ENCODE measurements at places on chromosomes 4 and X. TPM values are rescaled to one million over a fixed set of nuclear protein-coding genes. Genes with fewer than 3 reads are reported as not detected.

DDX53 gene
- not detected for total RNA-seq

MGARP gene
- 0.29 TPM for total RNA-seq

DNA sequence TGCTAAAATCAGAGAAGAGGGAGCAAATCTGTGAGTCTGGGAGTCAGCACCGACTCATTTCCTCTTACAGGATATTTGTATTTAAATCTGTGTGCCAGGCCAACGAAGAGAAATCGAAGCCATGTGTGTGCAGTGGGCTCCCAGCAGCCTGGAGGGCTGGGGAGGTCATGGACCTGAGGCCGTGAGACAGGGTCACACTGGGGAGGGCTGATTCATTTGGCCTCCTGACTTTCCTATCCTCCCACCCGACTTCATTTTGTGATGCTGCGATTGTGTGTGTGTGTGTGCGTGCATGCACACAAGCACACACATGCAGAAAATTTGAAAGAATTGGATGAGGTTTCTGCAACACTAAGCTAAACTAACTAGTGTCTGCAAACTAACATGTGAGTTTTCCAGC lies 48.7 kb upstream of the STX18 start:
- no peak for DNase-seq

GRCh38 chrX:52923781-52924241 lies 26.7 kb downstream of the FAM156B start:
- DNase-seq = no peak

DUSP21 gene
- not detected for total RNA-seq

DNA sequence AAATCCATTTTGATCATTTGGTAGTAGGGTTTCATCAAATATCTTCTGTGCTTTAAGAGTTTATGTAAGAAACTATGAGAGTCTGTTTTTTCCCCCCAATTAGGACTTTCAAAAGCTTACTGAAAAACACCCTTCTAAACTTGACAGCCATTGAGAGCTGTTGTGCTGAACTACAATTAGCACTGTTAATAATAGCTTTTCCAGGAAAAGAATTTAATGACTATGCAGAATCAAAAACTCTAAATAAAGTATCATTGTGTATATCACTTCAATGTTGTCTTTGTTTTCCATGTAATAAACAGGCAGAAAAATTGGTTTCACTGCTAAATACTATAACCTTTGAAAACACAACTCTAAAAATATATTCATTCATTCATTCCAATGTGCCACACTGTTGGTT lies 121.4 kb upstream of the PDE5A start:
- no peak for DNase-seq

RASGEF1B gene
- total RNA-seq = 1.9 TPM

- no peak for DNase-seq
Observed at GRCh38 chrX:138719396-138719795, 7.9 kb upstream of the FGF13 start.

INPP4B gene
- 64.6 TPM for total RNA-seq

- no peak for DNase-seq
Observed at GRCh38 chr4:72553540-72554337, 15.3 kb downstream of the ADAMTS3 start.

DNA sequence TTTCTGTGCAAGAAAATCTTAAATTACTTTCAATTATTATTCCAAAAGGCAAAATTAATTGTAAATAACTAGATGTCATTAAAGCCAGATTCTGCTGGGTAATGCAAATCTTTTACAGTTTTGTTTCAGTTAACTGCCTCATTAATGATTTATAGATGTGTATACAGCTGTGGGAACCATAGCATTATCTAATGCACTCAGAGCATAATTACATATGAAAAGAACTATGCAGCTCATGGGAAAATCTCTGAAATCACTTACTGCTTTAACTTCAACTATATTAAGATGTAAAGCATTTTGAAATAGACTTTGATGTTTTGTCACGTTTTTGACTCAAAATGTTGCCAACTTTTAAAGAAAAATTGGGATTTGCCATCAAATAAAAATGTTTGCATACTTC lies 630.3 kb upstream of the KLHL4 start:
- DNase-seq = no peak

TBC1D19 gene
- total RNA-seq = 5.1 TPM

DNA sequence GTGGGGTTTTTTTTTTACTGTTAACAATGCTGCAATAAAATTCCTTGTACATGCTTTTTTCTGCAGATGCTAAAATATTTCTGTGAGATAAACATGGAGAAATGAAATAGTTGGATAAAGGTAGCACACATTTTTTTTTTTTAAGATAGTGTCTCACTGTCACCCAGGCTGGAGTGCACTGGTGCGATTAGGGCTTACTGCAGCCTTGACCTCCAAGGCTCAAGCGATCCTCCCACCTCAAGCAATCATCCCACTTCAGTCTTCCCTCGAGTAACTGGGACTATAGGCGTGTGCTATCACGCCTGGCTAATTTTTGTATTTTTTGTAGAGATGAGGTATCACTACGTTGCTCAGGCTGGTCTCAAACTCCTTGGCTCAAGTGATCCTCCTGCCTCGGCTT lies 1.8 kb upstream of the HUWE1 start:
- no peak for DNase-seq

IRS4 gene
- total RNA-seq = not detected

ATP8A1 gene
- 54.4 TPM for total RNA-seq

HCFC1 gene
- 67.2 TPM for total RNA-seq

TLR1 gene
- total RNA-seq = 17.7 TPM

NIPAL1 gene
- 1.4 TPM for total RNA-seq

DNA sequence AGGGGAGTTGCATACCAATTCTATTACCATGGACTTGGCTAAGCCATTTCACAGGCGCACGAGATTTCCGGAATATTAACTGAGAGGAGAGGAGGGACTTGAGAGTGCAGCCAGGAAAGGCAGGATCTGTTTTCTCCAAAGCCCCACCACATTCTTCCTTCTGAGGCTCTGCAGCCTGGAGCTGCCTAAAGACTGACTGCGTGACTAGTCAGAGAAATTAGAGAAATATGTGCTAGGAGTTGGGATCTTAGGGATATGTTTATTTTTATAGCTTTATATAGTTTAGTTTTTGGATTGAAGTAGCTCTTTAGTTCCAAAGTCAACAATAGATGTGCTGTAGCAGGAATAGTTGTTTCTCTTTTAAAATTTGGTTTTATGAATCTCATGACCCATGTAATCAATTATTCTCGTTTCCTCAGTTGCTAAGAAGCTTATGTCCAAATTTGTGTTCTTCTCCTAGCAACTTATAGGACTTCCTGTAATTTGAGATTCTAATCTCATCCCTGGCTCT lies 300.1 kb upstream of the DDX53 start:
- DNase-seq = no peak

SPP1 gene
- total RNA-seq = not detected

DNA sequence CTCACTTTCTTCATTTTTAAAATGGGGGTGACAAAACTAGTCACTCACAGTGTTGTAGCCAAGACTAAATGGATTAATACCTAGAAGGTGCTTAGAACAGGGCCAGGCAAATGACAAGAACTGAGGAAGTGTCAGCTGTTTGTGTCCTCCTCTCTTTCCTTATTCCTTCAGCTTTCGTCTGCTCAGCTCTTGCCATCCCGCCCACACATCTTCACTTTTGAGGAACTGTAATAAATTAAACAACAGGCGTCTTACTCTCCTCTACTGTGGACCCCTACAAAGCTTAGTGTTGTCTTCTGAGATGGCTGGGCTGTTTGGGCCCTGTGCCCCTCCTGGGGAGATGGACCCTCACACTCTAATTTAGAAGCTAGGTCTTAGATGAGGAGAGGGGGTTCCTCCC lies 2.7 kb downstream of the HPSE start:
- no peak for DNase-seq

ZNF827 gene
- 32.2 TPM for total RNA-seq

- no peak for DNase-seq
Observed at GRCh38 chr4:17544831-17545234, 29.9 kb downstream of the CLRN2 start.

MAGEC2 gene
- not detected for total RNA-seq

GRCh38 chr4:48212165-48212564 lies 57.5 kb downstream of the TEC start:
- DNase-seq = no peak

DNA sequence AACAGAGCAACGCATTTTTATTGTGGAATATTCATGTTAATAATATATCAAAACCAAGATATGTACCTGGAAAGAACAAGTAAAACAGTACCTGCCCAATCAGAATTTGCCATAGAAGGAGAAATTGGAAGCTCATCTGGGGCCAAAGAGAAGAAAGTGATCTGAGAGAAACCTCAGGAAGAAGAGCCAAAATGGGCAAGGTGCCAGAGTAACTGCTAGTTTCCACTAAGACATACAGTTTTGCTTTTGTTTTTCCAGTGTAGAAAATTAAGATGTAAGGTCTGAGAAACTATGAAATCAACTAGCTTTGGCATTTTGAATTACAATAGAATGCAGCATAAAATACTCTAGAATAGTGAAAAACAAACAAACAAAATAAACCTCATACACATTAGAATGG lies 2201.2 kb downstream of the ARAP2 start:
- DNase-seq = no peak

FHIP1A gene
- total RNA-seq = 2.6 TPM

DNA sequence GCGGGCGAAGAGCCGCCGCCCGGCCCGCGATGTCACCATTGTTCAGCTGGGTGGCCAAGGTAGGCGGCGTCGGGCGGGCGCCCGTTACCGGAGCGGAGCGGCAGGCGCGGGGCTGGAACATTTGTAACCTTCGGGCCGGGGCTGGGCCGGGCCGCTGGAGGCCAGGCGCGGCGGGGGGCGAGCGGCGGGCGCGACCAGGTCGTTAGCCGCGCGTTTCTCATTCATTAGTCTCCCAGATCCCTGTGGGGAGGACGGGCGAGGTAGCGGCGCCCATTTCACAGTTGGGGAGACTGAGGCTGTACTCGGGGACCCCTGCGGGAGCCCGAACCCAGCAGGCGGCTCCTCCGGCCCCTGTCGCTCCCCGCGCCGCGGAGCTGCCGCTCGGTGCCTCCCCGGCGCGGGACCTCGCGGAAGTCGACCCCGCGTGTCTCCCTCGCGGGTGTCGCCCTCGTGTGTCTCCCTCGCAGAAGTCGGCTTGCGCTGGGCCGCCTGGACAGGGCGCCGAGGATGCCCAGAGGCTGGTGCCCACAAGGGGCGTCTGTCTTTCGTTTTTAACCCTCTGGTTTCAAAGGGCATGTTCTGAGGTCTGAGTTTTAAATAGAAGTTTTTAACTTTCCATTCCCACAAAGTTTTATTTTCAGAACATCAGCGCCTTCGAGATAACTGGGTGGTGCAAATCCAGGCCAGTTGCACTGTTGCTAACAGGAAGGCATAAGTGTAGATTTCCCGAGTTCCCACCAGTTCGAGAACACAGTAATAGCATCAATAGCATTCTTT lies 17.5 kb downstream of the PTTG2 start:
- DNase-seq = peak; percentile 70

- no peak for DNase-seq
Observed at GRCh38 chr4:10025230-10025806, 4.0 kb upstream of the SLC2A9 start.

DNA sequence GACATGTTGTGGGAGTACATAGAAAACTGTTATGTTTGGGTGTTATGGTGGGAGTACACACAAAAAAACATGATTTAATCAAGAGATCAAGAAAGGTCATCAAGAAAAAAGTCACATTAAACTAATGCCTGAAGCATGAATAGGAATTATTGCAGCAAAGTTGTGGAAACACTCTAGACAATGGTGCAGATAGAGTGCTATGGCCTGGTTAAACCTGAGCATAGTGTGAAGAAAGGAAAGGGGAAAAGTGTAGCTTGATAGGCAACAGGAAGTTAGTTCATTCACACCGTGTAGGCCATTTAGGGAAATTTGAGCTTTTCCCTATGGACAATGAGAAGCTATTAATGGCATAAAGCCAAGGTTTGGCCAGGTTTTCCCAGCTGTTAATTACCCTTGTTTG lies 162.1 kb upstream of the EMCN start:
- no peak for DNase-seq

DNA sequence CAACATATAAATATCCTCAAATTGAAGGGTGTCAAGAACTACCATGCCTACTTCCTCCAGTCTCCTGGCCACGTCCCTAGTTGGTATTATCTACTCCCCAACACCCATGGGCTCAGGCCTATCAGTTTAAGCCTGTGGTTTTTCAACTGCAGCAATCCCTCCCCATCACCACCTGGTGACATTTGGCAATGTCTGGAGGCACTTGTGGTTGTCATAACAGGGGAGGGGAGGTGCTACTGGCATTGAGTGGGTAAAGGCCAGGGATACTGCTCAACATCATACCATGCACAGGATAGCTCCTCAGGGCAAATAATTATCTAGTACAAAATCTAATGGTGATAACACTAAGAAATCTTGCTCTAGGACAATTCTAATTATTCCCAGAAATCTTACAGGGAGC lies 95.3 kb downstream of the COMMD8 start:
- DNase-seq = no peak

DNA sequence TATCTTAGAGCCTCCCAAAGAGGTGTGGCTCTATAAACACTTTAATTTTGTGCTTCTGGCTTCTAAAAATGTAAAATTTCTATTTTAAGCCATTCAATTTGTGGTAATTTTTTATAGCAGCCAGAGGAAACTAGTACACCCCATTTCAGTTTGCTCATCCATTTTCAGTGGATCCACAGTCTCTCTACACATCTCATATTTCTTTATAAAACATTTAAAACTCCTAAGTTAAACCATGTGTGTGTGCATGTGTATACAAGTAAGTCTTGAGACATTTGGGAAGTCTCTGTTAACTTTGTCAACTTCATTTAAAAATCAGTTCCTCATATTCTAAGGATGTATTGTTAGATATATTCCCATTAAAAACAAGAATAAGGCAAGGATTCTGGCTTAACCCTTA lies 273.2 kb downstream of the IL15 start:
- no peak for DNase-seq

- no peak for DNase-seq
Observed at GRCh38 chr4:142265536-142265935, 580.6 kb downstream of the INPP4B start.

DNA sequence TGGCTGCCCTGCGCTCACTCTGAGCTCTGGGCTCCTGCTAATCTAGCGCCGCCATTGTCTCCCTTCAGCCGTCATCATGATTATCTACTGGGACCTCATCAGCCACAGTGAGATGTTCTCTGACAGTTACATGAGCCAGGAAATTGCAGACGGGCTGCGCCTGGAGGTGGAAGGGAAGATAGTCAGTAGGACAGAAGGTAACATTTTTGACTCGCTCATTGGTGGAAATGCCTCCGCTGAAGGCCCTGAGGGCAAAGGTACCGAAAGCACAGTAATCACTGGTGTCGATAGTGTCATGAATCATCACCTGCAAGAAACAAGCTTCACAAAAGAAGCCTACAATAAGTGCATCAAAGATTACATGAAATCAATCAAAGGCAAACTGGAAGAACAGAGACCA lies 21.8 kb upstream of the PIN4 start:
- no peak for DNase-seq

GRCh38 chr4:84965553-84966381 lies 723 bp downstream of the WDFY3 start:
- no peak for DNase-seq

GRCh38 chr4:180669680-180670079 lies 1573.5 kb upstream of the TENM3 start:
- no peak for DNase-seq

DNA sequence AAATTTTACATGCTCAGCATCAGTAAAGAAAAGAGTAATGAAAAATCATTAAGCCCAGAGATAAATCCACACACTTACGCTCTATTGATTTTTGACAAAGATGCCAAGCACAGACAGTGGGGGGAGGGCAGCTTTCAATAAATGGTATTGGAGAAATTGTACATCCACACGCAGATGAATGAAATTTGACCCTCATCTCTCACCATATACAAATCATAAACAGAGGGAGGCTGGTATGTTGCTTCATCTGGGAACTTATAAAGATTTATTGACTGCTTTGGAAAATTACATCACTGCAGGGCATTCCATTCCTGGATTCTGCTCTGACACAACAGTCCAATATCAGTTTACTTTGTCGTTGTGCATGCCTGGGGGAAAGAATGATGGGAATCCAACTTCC lies 58.4 kb upstream of the XAGE1A start:
- no peak for DNase-seq

STEEP1 gene
- total RNA-seq = 20.9 TPM

Data from naive thymus-derived CD4-positive, alpha-beta T cell (primary cell).